ENCODE measurements at places on chromosomes 5 and 9.

DNA sequence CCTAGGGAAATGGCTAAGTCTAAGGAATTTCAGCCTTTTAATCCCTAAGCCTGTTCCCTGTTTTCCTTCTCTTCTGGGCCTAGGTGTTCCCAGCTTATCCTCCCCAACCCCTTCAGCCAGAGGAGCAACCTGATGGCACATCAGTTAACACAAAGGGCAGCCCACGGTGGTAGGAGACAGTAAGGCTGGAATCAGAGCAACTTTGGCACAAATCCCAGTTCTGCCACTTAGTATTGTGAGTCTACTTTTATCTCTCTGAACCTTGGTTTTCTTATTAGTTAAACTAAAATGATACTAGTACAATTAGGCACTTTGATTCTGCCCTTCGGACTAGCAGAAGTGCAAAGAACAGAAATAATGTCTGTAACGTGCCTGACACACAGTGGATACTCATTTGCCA lies 246.8 kb downstream of the SAXO1 start:
- DNase-seq: no peak

GRCh38 chr5:138528208-138528607 lies 14.8 kb downstream of the ETF1 start:
- no peak for DNase-seq

DNA sequence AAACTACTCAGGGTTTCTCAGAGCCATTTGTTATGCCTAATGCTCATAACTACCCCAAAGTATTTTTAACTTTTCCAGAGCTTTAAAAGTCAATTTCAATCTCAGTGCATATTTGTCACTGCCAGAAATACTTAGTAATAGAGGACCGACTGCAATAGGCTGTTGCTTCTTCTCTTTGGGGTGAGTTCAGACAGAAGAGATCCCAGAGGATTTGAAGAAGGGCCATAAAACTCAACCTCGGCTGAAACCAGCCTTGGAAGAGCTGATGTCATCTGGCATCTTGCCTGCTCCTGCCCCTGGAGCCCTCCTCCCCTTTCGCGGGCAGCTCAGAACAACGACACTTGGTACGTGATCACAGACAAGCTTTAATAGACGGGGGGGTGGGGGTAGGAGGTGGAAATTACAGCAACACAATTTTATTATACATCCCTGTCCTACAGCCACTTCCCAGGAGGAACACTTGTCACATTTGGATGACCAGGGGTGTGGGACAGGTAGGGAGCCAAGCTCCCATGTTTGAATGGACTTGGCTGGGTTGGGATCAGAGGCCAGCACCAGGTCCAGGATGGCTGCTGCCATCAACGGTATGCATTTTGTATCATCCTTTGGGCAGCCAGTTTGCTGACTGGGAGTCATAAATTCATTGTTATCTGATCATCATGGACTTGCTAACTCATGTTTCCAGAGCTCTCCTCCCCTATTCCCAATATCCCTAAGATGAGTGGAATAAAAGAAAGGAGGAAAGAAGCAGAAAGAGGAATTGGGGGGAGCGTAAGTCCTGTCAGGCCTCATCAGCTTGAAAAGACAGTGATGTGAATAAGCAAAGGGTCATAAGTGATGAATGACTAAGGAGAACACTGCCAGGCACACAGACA lies 186.6 kb upstream of the PANK3 start:
- no peak for DNase-seq

- DNase-seq: no peak
Observed at GRCh38 chr9:79880626-79881025, 308.9 kb downstream of the TLE4 start.

- no peak for DNase-seq
Observed at GRCh38 chr5:95848701-95849100, 26.2 kb upstream of the GLRX start.

GRCh38 chr5:148033134-148033533 lies 30.6 kb upstream of the SPINK5 start:
- DNase-seq: no peak

DNA sequence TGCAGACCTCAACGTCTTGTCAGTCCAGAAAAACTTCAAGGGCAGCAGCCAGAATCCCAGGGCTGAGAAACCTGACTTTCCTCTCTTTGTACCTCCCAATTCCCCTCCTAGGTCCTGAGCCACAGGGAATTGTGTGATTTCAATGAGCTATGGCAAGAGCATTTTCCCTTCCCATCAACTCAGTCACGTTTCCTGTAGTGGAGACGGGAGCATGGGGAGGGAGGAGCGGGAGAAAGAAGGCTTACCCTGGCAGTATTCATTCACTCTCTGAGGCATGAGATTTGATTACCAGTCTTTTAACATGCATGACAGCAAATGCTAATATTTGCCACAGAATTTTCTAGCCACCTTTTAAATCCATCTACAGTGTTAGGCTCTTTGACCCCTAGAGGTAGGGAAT lies 109.4 kb upstream of the TBCA start:
- DNase-seq: no peak

- DNase-seq: no peak
Observed at GRCh38 chr9:21903380-21903965, 90.7 kb downstream of the CDKN2A start.

- no peak for DNase-seq
Observed at GRCh38 chr5:147391781-147392180, 118.1 kb downstream of the DPYSL3 start.
